Peyer's patch (tissue), 4 donors: ENCODE measurements at places on chromosomes 3 and 15. TPM values are rescaled to one million over a fixed set of nuclear protein-coding genes. Genes with fewer than 3 reads are reported as not detected.
A peak's percentile ranks its signal among the peaks of the same experiment; 100 is the strongest.

DNA sequence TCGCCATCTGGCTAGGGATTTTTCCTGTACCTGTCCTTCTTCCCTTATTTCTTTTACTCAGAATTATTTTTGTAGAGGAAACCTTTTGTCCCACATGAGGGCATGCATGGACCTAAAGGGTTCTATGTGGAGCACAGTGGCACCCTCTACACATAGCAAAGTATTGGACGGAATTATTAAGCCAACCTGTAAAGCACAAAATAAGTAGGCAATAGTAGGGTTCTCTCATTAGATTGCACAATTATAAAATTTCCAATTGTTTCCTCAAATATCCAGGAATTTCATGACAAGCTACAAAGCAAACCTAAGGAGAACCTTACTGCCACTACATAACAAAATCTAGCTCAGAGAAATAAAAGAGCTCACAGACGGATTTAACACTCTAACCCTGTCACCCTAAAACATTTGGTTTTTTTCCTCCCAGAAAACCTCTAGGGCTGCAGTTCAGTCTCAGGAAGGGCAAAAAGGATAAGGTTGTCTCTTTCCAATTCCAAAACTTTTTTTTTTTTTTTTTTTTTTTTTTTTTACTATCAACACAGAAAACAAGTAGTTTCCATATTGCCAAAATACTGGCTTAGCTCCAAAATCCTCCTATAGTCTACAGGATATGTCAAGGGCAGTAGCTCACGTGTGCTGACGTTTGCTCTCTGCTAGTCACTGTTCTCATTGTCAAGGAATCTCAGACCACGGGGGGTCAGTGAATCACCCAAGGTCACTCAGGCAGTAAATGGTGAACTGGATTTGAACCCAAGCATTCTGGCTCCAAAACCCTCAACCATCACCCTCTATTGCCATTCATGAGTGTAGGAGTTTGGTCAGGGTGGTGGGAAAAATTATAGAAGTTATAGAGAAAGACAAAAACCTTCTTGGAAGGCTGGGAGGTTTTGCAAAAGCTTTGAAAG is 52.3 kb downstream of the NCEH1 start:
- DNase-seq: no peak

DNA sequence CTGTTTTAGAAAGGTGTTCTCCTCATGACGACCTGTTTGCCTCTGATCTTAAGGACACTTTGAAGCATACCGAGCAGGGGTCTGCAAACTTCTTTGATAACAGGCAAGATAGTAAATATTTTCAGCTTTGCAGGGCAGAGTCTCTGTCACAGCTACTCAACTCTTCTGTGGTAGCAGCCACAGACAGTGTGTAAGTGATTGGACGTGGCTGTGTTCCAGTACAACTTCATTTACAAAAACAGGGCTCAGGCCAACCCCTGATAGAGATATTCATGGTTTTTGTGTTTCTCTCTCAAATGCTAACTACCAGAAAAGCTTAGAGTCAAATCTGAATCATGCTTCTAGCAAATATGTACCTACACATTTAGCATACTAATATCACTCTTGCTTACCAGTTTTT is 51.5 kb downstream of the TGFBR2 start:
- no peak for DNase-seq

GRCh38 chr3:115470254-115470653 is 153.1 kb upstream of the GAP43 start:
- no peak for DNase-seq

- no peak for DNase-seq
Observed at GRCh38 chr3:152457500-152458375, 189.0 kb downstream of the MBNL1 start.

CACNA1D gene
- total RNA-seq: 74.6 TPM

DNA sequence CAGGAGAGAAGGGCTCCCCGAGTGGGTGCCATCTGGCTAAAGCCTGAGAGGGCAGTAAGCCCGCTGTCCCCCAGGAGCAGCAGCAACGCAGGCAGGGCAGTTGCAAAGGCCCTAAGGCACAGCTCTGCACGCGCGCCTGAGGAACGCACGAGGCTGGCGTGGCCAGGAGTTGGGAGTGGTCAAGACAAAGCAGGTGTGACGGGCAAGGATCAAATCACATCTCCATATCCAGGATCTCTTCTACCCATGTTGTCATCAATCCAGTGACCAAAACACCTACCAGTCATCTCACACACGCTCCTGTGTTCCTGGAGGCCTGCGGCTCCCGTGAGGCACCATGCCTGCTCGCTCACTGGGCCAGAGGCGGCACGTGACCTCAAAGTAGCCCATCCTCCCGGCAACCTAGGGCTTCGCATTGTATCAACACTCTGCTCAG is 59.5 kb downstream of the ERC2 start:
- no peak for DNase-seq

DNA sequence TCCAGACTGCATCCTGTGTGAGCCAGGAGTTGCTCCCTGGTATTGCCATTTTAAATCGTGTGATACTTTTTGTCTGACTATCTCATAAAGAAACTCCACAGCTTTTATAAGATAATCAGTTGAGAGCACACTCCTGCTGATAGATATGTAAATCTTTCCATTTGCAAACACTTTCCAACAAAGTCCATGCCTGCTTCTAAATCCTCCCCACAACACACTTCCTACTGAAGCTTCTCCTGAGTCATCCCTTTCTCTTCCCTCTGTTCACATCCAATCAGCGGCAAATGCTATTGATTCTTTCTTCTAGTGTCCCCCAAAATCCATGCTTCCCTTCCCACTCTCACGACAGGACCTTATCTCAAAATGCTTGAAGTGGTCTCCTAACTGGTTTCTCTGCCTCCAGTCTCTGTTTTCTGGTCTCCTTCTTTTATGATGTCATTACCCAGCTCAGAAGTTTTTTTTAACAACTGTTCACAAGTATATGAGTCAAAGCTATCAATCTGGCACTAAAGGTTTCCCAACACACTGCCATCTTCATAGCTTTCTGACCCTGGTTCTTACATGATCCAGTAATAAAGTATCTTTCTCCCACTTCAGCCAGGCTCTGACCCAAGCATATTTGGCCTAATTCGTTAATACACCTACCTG is 4.5 kb upstream of the WWTR1 start:
- DNase-seq: no peak

ALG1L2 gene
- total RNA-seq: not detected

DNA sequence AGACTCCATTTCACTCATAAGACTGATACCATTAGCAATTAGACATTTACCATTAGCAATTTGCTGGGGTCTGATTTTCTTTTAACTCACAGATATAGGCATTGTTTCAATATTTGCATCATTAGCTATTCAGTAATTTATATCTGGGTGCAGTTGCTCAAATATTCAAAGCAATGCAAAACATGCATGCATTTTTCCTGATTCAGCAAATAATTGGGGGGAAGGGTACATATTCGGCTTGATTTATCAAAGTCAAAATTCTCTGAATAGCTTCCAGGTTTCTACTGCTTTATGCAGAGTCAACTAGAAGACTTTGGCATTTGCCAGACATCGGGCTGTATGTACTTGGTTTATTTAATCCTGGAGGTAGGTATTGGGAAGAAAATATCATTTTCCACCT is 315.6 kb upstream of the NR2F2 start:
- no peak for DNase-seq

DNA sequence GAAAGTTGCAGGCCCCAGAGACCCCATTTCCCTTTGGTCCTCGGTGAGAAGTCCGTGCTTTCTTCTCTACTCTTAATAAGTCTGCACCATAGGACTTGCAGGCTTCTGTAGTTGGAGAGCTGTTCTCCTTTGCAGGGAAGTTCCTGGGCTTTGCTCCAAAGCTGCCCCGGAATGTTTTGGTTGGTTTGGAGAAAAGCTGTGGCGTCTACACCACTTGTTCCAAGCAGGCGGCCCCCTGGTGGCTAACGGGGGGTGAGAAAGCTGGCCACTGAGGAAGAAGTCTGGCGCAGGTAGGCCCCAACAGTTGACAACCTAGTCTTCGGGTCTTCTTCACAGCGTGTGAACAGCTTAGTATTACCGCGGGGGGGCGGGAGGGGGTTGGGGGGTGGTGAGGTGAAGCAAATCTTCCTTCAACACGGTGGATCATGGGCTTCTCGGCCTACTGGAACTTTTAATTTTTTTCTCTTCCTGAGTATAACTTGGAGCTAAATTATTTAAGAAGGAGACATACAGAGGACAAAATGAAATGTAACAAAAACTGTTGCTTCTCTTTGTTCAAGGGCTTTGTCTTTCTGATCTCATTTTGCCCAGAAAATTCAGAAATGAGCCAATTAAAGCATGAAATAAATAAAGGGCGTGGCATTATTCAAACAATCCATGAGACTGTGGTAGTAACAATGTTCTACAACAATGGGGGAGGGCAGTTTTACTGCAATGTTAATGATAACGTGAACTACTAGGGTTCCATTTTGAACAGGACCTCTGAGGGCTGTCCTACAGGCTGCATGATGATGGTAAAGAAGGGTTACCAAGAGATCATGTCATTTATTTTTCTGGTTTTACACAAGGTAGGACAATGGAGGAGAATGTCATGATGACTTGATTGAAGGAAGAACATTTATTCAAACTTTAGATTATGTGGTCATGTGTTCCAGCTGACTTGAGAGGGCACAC is 2.2 kb upstream of the THRB start:
- peak; percentile 77 for DNase-seq

DNA sequence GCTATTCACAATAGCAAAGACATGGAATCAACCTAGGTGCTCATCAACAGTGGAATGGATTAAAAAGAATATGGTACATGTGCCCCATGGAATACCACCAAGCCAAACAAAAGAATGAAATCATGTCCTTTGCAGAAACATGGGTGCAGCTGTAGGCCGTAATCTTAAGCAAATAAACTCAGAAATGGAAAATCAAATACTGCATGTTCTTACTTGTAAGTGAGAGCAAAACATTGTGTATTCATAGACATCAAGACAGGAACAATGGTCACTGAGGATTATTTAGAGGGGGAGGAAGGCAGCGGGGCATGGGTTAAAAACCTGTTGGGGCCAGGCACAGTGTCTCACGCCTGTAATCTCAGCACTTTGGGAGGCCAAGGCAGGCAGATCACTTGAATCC is 304.7 kb upstream of the ROBO2 start:
- no peak for DNase-seq
